ENCODE measurements at places on chromosomes 3 and 15.

DNA sequence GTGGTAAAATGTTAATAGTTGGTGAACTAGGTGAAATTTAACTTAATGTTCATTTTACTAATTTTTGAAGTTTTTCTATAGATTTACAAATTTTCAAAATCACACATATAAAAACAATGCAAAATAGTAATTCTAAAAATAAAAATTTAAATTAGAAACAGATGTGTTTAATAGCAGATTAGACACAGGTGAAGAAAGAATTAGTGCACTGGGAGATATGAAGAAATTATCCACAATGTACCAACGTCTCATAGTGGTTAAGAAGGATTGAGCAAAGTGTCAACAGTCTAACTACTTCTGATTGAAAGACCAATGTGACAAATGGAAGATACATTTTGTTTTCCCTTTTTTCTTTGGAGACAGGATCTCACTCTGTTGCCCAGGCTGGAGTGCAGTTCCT is 26.5 kb downstream of the SPG11 start:
- no peak overlapping the region for H3K27ac ChIP-seq
- no peaks in the 10 kb centered on the region for H3K4me1 ChIP-seq
- 0 out of 2 replicates have a peak, but pooled peaks cover 3% of the 10 kb centered on the region for H3K36me3 ChIP-seq
- no peaks in the 10 kb centered on the region for H3K27me3 ChIP-seq
- H3K4me3 ChIP-seq, result no peak overlapping the region

DNA sequence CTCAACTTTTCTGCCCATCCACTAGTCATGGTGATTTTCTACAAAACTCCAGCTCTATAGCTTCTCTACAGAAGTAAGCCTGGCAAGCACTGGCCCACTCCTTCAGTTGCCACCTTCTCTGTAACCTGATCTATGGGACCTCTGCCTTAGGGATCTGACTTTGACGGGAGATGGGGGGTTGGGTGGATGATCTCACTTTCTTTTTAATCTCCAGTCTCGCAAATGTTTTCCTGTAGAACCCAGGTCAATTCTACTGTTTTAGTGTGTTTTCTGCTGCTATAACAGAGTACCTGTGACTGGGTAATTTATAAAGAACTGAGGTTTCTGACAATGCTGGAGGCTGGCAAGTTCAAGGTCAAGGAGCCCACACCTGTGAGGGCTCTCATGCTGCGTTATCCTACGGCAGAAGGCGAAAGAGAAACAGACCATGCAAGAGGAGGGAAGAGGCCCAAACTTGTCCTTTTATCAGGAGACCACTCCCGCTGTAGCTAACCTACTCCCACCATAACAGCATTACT is 189.9 kb upstream of the THRB start:
- no peak overlapping the region for H3K4me3 ChIP-seq
- DNase-seq, result no peak
- 0 out of 2 replicates have a peak, but pooled peaks cover 7% of the 10 kb centered on the region for H3K4me1 ChIP-seq
- H3K27ac ChIP-seq, result no peak overlapping the region

- H3K4me1 ChIP-seq, result no peaks in the 10 kb centered on the region
- H3K4me3 ChIP-seq, result no peak overlapping the region
- H3K27ac ChIP-seq, result no peak overlapping the region
- no peak for DNase-seq
- H3K36me3 ChIP-seq, result no peaks in the 10 kb centered on the region
These were observed 219.0 kb downstream of the SHQ1 start for GRCh38 chr3:72629191-72629631.

GRCh38 chr15:33160581-33161165 is 33.8 kb downstream of the FMN1 start:
- no peak for DNase-seq
- no peak overlapping the region for H3K4me3 ChIP-seq
- H3K27ac ChIP-seq, result no peak overlapping the region

DNA sequence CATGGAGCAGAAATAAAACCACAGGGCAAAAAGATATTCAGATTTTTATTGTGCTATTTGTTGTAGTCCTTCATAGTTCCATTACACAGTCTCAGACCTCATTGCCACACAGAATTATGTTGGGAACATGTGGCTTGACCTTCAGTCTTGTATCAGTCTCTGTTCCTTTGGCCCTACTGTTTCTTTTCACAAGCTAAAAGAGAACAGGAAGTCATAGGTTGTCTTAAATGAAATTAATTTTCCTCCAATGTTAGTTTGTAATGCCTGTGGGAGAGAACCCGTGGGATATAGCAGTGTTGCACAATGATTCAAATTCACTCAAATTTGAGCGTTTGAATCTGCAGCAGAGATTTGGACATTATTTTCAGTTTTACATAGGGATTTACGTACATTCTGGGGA is 359.9 kb downstream of the LRTM1 start:
- no peak overlapping the region for H3K4me3 ChIP-seq
- no peaks in the 10 kb centered on the region for H3K27me3 ChIP-seq
- DNase-seq, result no peak
- no peak overlapping the region for H3K27ac ChIP-seq
- H3K4me1 ChIP-seq, result no peaks in the 10 kb centered on the region

GRCh38 chr3:123663977-123664376 is 79.1 kb upstream of the HACD2 start:
- no peaks in the 10 kb centered on the region for H3K27me3 ChIP-seq
- H3K36me3 ChIP-seq, result no peaks in the 10 kb centered on the region
- DNase-seq, result no peak

GRCh38 chr15:31552482-31553099 is 226.0 kb downstream of the KLF13 start:
- H3K27ac ChIP-seq, result no peak overlapping the region
- no peak for DNase-seq
- H3K27me3 ChIP-seq, result no peaks in the 10 kb centered on the region
- H3K36me3 ChIP-seq, result no peaks in the 10 kb centered on the region
- no peaks in the 10 kb centered on the region for H3K4me1 ChIP-seq

DNA sequence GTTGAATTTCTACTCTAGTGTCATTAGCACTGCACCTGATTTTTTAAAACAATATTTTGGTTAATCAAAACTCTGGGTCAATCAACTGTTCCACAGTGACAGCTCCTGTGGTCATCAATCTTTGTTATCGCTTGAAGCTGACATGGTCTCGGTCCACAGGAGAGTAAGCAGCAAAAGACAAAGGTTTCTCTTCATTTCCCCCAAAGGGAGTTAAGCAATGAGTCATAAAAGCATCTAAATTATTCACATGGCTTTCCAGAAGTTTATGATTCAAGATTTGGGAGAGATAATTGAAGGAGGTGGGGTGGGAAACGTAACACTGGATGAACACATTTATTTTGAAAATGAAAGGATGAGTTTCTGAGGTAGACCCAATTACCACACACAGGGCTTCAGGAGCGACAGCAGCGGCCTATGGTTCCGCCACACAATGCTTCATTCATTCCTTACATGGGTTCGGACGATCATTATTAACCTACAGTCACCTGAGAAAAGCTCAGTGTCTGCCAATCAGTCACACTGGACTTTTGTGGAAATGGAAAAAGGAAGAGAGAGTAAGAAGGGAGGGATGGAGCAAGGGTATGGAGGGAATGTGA is 505.1 kb downstream of the FHIT start:
- no peak overlapping the region for H3K4me3 ChIP-seq
- DNase-seq, result no peak
- H3K4me1 ChIP-seq, result no peaks in the 10 kb centered on the region
- H3K36me3 ChIP-seq, result no peaks in the 10 kb centered on the region
- no peaks in the 10 kb centered on the region for H3K27me3 ChIP-seq

DNA sequence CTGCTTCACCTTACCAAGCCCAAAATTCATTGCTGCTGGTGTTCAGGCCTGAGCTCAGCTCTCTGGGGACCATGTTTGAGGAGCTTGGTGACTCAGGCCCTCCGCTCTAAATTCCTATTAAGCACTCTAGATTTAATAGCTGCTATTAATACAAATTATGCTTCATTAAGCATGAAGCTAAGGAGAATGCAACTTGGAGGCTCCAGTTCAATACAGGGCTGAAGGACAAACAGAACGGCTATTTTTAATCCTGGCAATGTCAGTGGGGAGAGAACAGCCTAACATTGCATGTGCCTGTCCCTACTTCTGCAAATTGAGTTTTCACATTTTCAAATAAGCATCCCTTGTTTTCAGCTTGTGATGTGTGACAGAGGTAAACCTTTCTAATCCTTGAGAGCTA is 80.1 kb upstream of the TRIM42 start:
- no peaks in the 10 kb centered on the region for H3K36me3 ChIP-seq
- H3K27me3 ChIP-seq, result no peaks in the 10 kb centered on the region
- no peaks in the 10 kb centered on the region for H3K4me1 ChIP-seq
- no peak for DNase-seq
- H3K27ac ChIP-seq, result no peak overlapping the region
- no peak overlapping the region for H3K4me3 ChIP-seq

DNA sequence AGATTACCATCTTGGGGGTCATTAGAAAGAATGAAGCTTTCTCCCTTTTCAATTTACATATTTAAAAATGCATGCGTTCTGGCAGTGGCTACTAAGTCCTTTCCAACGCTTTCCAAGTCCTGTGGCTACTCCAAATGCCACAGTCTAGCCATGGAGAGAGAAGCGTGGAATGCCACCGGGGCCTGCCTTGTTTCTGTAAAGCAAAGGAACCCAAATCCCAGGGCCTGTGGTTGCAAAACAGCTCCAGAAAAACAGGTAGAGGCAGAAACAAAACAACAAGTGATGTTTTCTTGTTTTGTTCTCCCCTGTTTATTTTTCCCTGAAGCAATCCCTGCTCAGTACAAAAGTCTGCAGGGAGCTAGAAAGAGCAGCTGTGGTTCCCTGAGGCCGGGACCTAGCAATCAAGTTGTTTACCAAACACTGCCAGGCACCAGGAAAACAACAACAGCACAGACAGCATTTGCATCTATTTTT is 85.5 kb downstream of the FOXP1 start:
- no peak overlapping the region for H3K4me3 ChIP-seq
- H3K27me3 ChIP-seq, result no peaks in the 10 kb centered on the region
- no peak for DNase-seq
- H3K4me1 ChIP-seq, result no peaks in the 10 kb centered on the region
- no peak overlapping the region for H3K27ac ChIP-seq

DNA sequence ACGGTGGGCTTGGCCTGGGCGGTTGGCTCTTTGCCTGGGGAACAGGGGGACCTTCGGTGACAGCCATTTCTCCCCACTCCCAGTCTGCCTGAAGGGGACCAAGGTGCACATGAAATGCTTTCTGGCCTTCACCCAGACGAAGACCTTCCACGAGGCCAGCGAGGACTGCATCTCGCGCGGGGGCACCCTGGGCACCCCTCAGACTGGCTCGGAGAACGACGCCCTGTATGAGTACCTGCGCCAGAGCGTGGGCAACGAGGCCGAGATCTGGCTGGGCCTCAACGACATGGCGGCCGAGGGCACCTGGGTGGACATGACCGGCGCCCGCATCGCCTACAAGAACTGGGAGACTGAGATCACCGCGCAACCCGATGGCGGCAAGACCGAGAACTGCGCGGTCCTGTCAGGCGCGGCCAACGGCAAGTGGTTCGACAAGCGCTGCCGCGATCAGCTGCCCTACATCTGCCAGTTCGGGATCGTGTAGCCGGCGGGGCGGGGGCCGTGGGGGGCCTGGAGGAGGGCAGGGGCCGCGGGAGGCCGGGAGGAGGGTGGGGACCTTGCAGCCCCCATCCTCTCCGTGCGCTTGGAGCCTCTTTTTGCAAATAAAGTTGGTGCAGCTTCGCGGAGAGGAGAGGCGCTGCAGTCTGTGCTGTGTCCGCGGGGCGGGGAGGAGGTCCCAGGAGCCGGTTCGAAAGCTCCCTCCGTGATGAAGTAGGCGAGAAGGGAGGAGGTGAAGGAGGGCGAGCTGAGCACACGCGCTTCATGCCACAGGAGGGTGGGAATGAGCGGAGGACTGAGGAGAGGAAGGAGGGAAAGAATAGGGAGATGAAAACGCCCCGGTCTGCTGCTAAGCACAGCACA is 9.6 kb downstream of the CLEC3B start:
- H3K4me3 ChIP-seq, result peak overlapping the region; percentile 39
- H3K27ac ChIP-seq, result peak overlapping the region; percentile 84
- H3K36me3 ChIP-seq, result no peaks in the 10 kb centered on the region
- peaks cover 29% of the 10 kb centered on the region for H3K4me1 ChIP-seq
- no peaks in the 10 kb centered on the region for H3K27me3 ChIP-seq

DNA sequence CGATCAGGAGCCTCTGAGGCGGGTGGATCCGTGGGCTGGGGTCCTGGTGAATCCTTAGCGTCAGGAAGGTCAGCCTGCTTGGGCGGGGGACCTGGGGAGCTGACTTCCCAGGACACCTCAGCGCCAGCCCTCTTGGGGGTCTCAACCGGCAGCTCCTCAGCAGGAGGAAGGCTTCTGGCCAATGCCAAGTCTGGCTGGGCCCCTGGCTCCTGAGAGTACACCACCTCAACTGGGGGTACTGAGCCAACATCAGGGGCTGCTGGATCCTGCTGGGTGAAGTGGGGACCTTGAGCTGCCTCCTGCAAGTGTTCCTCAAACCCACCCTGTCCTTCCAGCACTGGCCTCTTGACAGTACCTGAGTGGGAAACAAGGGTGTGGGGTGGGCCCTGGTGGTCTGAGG is 3.1 kb downstream of the PRRT3 start:
- H3K27ac ChIP-seq, result no peak overlapping the region
- H3K36me3 ChIP-seq, result no peaks in the 10 kb centered on the region
- H3K27me3 ChIP-seq, result no peaks in the 10 kb centered on the region
- no peak overlapping the region for H3K4me3 ChIP-seq
- no peak for DNase-seq
- H3K4me1 ChIP-seq, result 0 out of 2 replicates have a peak, but pooled peaks cover 5% of the 10 kb centered on the region

DNA sequence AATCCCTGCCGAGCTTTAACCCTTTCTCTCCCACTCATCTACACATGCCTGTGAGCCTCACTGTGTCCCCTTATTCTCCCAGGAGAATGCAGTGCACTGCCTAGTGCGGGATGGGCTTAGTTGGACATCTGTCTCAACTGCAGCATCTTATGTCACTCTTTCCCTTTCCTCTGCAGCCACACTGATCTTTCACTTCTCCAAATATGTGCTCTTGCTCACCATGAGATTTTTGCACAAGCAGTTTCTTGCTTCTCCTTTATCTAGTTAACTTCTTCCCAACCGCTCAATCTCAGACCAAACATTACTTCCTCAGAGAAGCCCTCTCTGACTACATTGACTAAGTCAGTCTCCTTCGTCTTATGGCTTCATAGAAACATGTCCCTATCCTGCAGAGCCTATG is 292.3 kb downstream of the KBTBD8 start:
- H3K4me3 ChIP-seq, result no peak overlapping the region
- no peaks in the 10 kb centered on the region for H3K4me1 ChIP-seq
- no peak overlapping the region for H3K27ac ChIP-seq
- DNase-seq, result no peak

DNA sequence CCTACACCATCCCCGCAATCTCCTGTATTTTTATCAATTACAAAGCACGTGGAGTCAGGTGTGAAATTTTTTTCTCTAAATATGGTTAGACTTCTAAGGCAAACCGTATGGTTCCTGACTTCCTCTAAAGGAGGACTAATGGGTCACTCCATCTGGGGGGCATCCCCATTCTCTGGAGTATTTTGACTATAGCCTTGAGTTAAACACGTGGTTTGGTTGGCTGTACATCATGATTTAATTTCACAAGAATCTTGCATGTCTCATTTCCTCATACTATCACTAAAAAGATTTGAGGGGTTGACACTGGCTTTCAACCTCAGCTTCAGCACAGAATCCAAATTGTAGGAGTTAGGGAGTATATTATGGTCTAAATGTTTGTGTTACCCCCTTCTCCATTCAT is 25.3 kb upstream of the ZNF770 start:
- H3K27me3 ChIP-seq, result no peaks in the 10 kb centered on the region
- H3K36me3 ChIP-seq, result no peaks in the 10 kb centered on the region
- no peak overlapping the region for H3K4me3 ChIP-seq
- H3K4me1 ChIP-seq, result no peaks in the 10 kb centered on the region
